ENCODE measurements at places on chromosomes 1 and 21.

GRCh38 chr21:27476696-27477095 is 509.8 kb upstream of the ADAMTS5 start:
- no peak for DNase-seq

GRCh38 chr1:226148121-226148648 is 38.4 kb downstream of the ACBD3 start:
- no peak for DNase-seq

DNA sequence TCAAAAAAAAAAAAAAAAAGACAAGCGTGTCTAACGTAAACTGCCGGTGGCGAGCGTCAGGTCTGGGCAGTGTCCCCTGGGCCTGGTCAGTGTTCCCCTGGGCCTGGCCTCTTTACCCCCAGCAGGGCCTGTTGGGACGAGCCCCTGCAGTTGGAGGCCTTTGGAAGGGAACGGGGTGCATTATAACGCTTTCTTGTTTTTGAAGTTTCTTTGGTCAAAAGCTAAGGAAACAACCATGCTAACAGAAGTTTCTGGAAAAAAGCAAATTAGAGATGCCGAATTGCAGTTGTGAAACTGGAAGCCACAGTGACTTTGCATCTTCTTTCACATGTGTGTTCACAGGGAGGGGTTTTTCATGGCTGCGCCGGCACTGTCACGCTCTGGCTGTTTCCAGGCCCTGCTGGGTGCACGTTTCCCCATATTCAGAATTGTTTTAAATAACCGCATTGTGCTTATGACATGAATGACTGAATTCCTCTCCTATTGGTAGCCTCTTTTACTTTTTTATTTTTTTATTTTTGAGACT is 16.0 kb downstream of the RRP1 start:
- DNase-seq, result peak; percentile 98

GRCh38 chr1:215488850-215489249 is 78.3 kb upstream of the KCTD3 start:
- DNase-seq, result no peak
